Stimulated activated CD4-positive, alpha-beta T cell treated with anti-CD3 and anti-CD28 coated beads, TNF-alpha, amount 100 ng/mL, for 4 hours (primary cell): ENCODE measurements at places on chromosomes 1 and 21.

DNA sequence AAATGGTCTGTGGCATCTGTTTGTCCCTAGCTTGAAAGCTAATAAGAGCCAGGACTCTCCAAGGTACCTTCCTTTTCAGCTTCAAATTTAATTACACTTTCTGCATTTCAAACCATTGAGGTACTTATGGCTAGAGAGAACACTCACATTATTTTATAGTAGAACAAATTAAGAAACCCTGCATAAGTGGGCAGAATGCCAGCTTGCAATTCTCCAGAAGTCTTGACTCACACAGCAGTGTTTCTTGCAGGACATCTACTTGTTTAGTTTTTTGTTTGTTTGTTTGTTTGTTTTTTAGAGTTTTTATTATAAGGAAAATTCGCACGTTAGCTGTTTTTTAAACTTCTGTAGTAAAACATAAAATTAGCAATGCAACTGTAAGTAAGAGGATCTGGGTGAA, 397.2 kb downstream of the NEGR1 start:
- DNase-seq: no peak

DNA sequence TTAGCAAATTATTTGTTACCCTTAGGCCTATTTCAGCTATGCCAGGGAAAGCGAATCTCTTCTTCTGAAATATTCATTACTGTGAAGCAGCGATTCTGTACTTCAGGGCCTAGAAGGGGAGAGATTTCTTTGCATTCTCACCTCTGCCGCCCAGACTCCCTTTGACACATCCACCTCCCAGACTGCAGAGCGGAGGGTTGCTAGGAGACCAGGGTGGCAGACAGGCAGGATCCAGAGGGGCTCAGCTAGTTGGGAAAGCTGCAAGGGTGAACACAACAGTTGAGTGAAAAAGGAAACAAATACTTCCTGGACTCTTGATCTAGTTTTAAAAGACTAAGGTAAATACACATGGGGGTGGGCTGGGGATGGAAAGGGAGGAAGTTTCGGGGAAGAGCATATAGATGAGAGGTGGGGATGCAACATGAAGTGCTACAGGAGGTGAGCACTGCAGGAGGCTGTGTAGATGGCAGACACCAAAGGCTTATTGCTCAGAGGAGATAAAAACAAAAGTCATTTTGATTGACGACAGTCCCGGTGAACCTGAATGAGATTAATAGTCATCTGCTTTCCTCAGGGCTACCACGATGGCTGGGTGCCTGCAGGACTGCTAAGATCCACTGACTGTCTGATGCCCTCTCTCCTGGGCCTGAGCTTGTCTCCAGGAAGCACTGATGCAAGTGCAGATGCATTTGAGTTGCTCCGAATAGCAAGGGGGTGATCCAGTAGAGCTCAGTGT, 26.4 kb upstream of the RAB3GAP2 start:
- no peak for DNase-seq

DNA sequence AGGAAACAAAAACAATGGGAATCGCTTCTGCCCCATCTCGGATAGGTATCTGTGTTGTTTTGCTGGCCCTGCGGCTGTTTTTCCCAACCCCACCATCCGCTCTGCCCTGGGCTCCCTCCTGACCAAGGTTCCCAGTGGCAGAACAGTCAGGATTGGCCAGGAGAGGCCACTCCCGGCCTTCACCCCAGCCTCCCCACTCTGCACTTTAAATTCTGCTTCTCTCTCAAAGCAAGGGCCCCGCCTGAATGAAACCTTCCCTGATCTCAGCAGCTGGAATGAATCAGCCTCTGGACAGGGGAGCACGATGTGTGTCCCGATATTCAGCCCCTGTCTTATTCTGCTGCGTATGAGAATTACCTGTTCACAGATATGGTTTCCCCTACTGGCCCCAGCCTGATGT, 16.3 kb downstream of the C1orf115 start:
- DNase-seq: no peak

DNA sequence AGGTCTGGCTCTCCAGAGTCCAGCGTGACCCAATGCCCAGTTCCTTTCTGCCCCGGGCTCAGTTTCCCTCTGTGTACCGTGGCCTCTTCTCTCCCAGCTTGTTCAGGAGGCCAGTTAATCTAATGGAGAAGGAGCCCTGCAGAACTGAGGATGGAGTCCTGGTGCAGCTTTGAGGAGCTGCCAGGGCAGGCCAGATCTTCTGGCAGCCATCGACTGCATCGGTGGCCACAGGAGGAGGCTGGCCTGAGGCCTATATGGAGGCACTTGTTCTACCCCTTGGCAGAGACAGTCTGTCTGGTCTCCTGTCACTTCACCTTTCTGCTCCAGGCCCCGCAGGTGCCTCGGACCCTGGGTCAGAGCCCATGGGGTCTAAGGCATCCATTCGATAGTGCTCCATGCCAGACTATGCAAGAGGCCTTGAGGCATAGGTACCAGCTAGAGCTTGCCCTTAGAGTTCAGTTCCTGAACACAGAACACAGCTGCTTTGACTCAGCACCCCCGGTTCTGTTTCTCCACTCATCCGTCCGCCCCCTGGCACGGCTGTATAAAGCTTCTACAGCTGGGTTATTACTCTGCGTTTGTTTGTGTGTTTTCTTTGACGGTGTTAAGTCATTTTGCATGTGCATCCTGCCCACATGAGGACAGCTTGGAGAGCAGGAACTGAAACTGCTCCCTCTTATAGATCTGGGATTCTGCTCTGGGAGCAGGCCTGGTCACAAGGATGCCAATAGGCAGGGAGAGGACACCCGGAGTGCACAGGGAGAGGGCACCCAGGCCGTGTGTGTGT, 18.5 kb upstream of the LRRN2 start:
- DNase-seq: no peak
